ENCODE measurements at places on chromosomes 6 and 20.

- DNase-seq: no peak
Observed at GRCh38 chr6:2028457-2029038, 216.9 kb downstream of the GMDS start.

GRCh38 chr6:7216941-7217621, 95.9 kb downstream of the SSR1 start:
- DNase-seq: no peak

DNA sequence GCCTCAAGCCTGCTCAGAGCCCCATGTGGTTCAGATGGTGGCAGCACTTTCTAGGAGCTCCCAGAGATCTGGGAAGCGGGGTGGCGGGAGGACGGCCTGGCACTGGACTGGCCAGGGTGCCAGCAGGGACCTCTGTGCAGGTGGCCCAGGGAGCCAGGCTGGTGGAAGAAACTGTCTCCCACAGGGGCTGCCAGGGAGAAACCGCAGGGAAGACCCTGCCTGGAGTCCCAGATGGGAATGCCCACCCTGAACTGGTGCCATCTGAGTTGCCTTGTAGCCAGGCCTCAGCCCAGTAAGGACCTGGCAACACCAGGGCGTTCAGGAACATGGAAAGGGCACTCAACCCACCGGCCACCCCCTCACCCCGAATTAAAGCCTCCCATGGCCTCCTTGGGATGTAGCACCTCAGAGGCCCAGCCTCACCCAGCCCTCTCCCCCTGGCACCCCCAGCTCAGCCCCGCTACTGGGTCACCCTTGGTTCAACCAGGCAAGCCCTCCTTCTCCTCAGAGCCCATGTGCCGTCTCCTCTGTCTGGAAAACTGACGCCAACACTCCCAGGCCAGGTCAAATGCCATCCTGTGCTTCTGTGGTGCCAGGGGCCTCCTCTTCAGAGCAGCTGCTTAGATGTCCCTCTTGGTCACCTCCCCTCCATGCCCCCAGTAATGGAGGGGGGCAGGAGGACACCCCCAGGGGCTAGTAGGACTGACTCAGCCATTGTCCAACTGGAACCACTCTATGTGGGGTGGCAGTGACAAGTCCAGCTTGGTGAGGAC, 5.9 kb upstream of the C20orf144 start:
- no peak for DNase-seq

GRCh38 chr20:62387219-62387913, 463 bp downstream of the RPS21 start:
- no peak for DNase-seq

- DNase-seq: no peak
Observed at GRCh38 chr20:6665621-6666355, 101.7 kb upstream of the BMP2 start.

- DNase-seq: no peak
Observed at GRCh38 chr6:130693944-130694343, 133.3 kb upstream of the SMLR1 start.

DNA sequence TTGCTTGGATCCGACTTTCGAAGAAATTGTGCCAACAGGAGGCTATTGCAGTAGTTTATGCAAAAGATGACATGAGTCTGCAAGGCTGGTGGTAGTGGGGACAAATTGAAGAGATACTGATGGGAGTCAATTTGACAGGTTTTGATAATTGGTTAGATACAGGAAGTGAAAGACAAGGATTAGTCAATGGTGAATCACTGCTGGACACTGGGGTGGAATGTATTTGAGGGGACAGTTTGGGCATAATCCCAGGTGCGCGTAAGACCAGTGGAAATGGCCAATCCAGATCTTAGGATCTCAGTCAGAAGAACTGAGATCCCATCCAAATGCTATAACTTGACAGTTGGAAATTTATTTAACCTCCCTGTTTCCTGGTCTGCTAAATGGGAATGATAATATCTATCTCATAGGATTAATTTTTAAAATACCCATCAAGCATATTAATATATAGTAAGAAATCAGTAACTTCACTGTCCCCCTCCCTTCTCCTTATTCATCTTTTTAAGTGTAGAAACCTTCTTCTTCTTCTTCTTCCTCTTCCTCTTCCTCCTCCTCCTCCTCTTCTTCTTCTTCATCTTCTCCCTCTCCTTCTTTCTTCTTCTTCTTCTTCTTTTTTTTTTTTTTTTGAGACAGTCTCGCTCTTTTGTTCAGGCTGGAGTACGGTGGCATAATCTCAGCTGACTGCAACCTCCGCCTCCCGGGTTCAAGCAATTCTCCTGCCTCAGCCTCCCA, 30.9 kb upstream of the ERVFRD-1 start:
- DNase-seq: no peak

DNA sequence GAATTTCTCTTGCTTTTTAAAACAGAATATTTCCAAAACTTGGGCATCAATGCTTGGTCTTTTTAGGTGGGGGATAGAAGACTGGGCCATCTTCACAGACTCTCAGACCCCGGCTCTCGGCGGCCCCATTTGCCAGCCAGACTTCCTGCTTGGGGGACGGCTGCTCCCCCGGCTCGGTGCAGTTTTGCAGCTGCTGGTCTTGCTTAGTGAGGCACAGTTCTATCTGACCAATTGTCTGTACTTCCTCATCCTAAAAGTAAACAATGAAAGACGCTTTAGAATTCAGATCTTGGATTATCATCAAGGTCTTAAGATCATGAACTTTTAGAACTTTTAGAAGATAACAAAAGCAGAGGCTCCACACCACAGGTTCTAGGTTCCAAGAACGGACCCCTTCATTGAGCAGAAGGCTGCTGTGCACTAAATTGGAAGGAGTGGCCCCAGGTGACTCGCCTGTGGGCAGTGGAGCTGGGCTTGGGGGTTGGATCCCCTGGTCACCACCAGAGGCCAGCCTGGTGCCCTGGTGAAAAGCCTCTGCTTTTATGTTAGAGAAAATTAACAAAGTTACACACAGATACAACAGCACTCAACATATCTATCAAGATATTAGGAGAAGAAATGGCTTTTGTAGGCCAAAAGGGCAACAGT, 26.7 kb downstream of the RNASET2 start:
- DNase-seq: no peak

GRCh38 chr6:11766589-11767450, 11.8 kb downstream of the ADTRP start:
- peak; percentile 68 for DNase-seq

DNA sequence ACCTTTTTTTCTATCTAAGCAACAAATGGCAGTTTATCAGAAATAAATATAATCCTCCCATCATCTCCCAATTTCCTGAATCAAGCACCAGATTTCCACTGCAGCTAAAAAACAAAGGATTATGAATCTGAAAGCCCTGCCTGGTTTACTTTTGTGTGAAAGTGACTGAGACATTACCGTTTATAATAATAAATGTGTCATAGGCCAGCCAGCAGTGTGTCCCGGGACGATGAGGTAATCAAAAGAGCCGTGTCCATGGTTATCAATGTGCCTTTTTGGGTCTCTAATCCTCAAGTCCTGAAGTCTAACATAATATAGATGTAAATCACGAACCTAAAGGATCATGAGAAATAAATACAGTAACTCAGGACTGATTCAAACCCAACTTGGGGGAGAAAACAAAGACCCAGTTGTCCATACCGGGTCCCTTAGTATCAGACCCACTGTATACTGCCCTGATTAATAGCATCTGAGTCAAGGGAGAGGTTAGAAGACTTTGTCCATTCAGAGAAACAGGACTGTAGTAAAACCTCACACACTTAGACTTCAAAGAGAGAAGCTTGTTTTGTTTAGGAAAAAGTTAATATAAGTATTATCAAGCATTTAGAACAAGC, 149.1 kb downstream of the SASH1 start:
- DNase-seq: no peak

- DNase-seq: no peak
Observed at GRCh38 chr6:1574083-1574761, 35.5 kb upstream of the FOXC1 start.

DNA sequence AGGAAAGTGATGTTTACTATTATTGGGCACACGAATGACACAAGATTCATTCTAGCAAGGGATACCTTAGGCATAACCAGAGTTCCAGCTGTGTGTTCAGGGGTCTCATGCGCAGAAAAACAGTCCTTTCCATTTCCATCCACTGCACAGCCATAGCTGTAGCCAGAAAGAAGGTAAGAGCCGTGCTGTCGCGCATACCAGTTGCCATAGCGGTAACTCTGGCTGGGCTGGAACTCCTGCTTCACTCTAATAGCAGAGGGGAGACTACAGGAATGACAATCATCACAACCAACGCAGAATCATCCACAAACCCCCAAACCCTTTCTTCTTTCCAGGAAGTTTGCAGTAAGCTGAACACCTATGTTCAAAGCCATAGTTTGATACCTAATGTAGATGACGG, 7.5 kb downstream of the C6orf52 start:
- DNase-seq: no peak

GRCh38 chr6:170122651-170123050, 168.2 kb downstream of the DLL1 start:
- DNase-seq: no peak

GRCh38 chr20:46111836-46112212, 6.3 kb upstream of the CD40 start:
- DNase-seq: no peak

- DNase-seq: no peak
Observed at GRCh38 chr20:62931464-62931863, 5.2 kb upstream of the DIDO1 start.

GRCh38 chr6:133245422-133245903, 4.3 kb downstream of the EYA4 start:
- no peak for DNase-seq

DNA sequence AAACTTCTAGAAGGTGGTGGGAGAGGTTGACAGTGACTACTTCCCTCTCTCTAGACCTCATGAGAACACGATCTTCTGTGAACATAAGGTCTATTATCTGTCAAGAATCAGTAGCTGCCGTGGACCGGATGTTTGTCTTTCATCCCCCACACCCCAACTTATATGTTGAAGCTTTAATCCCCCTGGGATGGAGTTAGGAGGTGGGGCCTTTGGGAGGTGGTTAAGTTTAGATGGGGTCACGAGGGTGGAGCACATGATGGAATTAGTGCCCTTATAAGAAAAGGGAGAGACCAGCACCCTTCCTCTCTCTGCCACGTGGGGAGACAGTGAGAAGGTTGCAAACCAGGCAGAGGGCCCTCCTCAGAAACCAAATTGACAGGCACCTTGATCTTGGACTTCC, 409.1 kb downstream of the QKI start:
- no peak for DNase-seq

GRCh38 chr20:19603376-19603750, 154.7 kb upstream of the RIN2 start:
- DNase-seq: no peak

DNA sequence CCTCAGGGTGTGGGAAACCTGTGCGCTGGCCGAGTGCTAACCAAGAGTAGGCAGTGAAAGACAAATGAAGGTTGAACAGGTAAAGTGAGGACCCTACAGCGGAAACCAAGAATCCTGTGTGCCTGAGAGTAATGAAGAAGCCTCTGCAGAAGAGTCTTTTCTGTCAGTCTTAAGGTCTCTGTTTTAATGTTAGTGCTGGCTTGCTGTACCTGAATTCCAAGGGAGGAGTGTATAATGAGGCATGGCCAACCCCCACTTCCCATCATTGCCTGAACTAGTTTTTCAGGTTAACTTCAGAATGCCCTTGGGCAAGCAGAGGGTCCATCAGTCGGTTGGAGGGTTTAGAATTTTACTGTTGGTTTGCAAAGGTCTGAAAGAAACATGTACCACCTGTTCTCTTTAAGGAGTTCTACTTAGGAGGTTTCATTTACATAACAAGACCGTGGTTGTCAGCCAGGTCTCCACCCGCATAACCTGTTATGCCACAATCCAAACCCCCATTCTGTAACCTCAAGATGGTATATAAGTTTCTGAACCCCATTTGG, 589 bp upstream of the PDCD2 start:
- no peak for DNase-seq

DNA sequence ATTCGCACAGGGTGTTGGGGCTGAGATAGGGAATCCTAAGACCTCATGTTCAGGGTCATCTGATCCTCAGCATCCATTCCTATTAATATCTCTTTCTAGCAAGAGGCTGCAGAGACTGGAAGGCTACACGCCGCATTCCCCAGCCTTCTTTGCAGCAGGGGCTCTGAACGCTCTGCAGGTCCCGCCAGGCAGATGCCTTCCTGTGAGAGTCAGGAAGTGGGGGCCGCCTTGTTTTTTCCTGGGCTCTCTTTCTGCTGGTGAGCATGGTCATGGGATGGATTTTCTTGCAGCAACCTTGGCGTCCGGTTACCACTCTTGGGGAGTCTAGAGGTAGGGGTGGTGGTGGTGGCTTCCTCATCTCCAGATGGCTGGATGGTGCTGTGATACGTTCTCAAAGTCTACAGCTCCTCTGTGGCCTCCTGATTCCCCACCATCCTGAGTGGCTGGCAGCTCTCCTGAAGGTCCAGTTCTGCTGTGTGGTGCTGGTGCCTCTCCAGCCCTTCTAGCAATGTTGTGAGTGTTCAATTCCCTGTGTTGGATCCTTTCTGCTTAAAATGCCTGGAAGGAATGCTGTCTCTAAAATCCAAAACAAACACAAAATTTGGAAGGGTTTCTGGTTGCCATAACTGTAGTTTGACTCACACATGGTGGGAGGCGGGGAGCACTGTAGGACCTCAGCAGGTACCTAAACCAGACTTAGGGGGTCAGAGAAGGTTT, 111.9 kb downstream of the CEBPB start:
- DNase-seq: no peak

- DNase-seq: no peak
Observed at GRCh38 chr6:158160932-158161539, 7.0 kb downstream of the SERAC1 start.

DNA sequence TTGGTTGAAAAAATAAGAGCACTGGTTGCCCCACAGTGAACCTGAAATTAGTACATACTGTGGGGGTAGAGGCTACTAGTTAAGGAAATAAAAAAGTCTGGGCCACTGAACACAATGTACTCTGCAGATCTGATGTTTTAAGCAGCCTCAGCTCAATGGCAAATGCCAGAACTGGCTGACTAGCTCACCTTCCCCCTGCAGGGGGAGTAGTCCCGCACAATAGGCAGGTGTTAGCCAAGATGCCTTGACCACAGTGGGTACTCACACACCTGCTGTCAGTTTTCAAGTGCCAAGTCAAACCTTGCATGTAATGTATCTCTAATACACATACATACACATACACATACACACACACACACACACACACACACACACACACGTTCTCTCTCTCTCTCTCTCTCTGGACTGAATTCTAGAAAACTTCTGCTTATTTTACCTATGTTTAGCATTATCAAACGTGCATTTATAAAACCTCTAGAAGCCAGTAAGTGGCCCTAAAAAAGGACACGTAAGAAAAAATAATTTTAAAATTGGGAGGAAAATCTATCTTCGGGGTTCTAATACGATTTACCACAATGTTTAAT, 36.1 kb downstream of the GMDS start:
- DNase-seq: no peak

Measured in fibroblast of the conjunctiva (primary cell).